NCI-H1105 (cell line): ENCODE measurements at places on chromosomes 1 and 21.
A peak's percentile ranks its signal among the peaks of the same experiment; 100 is the strongest.

GRCh38 chr1:66758241-66758755 is 6.0 kb downstream of the DYNLT5 start:
- peak; percentile 11 for DNase-seq

DNA sequence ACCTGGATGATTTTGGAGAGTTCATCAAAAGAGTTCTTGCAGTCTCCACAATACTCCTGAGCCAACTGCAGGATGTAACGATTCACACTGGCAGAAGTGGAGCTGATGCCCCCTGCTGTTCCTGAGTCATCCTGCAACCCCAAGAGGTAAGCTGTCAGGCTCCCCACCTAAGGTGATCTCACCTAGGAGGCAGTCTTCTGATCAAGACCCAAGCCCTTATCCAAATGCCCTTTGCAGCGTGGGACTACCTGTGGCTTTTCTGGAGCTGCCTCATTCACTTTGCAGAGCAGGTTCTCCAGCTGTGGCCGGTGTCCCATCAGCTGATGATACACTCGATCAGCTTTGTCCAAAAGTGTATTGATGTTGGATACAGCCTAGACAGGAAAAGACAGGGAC is 96.4 kb downstream of the UBR4 start:
- peak; percentile 13 for DNase-seq

GRCh38 chr21:45768740-45769048 is 125.2 kb downstream of the PCBP3 start:
- DNase-seq: no peak

DNA sequence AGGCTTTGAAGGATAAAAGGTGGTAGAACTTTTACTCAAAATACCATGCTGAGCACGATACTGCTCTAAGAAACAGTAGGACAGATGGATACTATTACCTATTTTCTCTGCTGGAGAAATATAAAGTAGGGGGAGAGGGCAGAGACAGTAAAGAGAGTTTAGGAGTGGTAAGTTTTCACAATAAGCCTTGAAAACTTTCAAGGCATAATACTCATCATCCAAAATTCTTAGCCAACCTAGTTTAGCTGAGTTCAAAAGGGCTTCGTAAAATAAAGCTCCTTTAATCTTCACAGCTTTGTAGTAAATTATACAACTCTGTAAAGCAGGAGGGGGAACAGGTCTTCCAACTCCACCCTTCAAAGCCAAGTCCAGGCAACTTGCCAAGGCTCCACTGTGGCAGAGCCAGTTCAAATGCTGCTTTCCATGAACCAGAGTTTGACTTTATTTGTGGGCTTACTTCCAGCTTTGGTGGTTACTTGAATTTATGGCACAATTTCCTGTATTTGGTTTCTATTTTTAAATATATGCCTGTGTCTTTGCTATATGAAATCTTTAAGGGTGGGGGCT is 15.5 kb downstream of the TEX38 start:
- DNase-seq: peak; percentile 75

GRCh38 chr1:198620951-198621824 is 17.7 kb upstream of the PTPRC start:
- no peak for DNase-seq

DNA sequence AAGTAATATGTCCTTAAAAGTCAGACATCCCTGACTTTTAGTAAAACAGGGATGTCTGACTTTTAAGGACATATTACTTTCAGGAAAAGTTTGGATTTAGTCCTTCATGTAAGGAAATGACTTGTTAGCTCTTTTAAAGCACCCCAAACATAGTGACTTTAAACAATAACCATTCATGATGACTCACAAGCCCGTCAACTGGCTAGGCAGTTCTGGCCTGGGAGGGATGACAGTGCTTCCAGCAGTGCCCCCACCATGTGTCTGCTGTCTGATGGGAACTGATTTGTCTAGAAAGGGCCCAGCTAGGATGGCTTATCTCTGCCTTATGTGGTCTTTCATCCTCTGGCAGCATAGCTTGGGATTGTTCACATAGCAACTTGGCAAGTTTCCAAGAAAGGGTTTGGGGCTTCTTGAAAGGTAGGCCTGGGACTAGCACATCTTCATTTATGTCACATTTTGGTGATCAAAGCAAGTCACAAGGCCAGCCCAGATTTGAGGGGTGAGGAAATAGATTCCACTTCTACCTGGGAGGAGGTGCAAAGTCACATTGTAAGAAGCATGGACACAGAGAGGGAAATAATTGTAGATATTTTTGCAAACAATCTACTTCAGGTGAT is 143.5 kb downstream of the C1orf94 start:
- DNase-seq: peak; percentile 1

- DNase-seq: no peak
Measured at GRCh38 chr1:56123826-56124225, 455.5 kb downstream of the PLPP3 start.

GRCh38 chr1:192998536-192998935 is 60.6 kb downstream of the UCHL5 start:
- no peak for DNase-seq

- DNase-seq: no peak
Measured at GRCh38 chr1:182200025-182200812, 138.7 kb upstream of the ZNF648 start.

DNA sequence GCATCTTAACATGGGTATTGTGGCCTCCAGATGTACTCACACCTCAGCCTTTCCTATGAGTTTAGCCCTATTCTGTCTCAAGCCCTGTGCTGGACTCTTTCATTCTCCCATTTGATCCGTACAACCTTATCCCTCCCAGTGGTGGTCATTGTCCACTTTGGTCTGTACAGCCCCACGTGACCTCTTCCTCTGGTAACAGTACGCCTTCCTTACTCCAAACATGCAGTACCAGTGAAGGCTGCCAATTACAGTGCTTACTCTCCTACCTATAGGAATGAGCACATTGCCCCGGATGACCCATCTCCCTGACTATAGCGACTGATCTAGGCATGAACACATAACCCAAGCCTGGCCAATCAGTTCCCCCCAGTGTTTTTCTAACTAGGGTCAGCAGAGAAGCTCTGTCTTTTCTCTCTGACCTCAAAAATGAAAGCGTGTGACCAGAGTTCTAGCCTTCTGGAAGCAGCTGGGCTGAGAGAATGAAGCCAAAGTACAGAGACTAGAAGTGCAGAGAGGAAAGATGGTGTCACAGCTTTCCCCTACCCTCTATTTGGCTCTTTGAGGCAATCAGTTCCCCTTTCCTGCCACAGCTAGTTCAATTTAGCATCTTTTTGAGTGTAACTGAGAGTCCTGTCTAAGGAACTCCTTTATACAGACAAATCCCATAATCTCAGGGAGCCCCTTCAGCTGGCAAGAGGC is 9.9 kb upstream of the QSOX1 start:
- DNase-seq: no peak

DNA sequence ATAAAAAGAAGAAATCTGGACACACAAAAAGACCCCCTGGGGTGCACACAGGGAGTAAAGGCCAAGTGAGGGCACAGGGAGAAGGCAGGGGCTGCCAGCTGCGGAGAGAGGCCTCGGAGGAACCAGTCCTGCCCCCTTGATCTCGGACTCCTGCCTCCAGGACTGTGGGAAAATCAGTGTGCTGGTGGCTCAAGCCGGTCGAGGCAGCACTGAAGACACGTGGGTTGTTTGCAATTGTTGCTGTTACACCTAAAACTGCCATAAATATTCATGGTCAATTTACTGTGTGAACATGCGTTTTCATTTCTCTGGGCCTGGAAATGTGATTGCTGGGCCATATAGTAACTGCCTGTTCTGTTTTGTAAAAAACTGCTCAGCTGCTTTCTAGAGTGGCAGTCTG is 18.5 kb downstream of the IBA57 start:
- DNase-seq: no peak

DNA sequence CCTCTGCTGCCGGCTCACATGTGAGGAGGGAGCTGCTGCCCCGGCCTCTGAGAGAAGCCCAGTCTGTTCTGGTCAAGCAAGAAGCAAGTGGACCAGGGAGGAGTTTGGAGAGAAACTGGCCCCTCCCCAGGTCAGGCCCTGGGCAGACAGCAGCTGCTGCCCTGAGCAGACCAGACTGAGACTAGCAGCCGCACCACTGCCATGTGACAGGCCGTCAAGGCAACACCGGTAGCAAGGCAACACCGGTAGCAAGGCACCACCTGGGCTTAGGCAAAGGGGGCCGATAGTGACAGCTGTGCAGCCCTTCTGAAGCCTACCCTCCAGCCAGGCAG is 50.3 kb downstream of the ARHGEF16 start:
- DNase-seq: no peak

- no peak for DNase-seq
Measured at GRCh38 chr1:185906186-185906585, 172.0 kb downstream of the HMCN1 start.

DNA sequence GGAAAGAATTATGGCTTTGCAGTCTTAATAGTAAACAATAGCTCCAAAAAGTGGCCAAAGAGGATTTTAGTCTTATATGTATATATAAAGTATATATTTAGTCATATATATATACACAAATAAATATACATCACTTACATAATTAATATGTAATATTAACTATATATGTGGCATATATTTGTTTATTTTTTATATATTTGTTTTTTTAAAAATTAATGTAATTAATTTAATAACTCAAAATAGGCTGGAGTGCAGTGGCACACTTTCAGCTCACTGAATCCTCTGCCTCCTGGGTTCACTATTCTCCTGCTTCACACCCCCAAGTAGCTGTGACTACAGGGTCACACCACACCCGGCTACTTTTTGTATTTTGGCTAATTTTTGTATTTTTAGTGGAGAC is 532.6 kb downstream of the KCNT2 start:
- DNase-seq: no peak

DNA sequence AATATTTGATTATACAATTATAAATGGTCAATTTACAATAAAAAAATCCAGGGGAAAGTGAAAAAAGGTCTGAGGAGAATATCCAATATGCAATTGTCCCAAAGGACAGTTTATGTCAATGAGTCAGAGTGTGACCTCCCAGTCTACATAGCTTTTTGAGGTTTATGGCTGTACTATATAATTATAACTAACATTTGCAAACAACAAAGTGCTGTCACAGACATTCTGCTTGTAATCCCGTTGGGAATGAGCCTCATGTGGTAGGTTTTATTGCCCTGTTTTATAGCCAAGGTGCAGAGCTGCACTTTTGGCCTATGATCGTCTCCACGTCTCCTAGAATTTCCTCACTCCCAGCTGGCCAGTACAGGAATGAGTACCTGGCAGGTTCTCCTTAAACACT is 103.8 kb downstream of the ADSS2 start:
- no peak for DNase-seq

GRCh38 chr1:208088319-208088718 is 155.9 kb downstream of the PLXNA2 start:
- DNase-seq: no peak

GRCh38 chr1:45306319-45306718 is 20.4 kb upstream of the HPDL start:
- DNase-seq: no peak
